COR-L47 (cell line): ENCODE measurements at places on chromosomes 7 and 10.
A peak's percentile ranks its signal among the peaks of the same experiment; 100 is the strongest.

DNA sequence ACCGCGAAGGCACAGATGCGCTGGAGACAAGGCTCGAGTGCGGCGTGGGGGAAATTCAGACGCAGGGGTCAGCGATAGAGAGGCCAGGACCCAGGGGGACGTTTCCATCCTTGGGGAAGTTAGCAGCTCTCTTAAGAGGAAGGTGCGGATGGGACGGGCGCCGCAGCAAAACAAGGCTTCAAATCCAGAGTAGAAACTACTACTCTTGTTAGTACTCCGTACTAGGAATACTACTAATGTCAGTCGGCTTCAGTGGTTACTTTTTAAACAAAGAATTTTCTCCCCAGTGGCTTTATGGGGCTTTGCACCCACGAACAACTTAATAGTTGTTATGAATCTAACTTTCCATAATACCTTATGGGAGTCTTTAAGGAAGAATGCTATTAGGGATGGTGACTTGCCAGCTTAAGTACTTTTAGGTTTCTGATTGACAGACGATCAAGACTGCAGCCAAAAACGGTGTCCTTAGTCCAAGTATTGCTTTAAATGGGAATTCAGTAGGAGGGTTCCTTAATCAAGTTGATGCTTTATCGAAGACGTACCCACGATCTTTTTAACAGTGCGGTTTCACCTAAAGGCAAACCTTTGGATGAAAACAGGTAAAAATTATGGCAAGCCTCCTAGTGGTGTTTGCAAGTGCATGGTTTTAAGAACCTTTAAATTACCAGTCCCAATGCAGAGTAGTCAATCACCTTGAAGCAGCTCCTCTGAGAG lies 812 bp upstream of the IDE start:
- DNase-seq: peak; percentile 38

- no peak for DNase-seq
Measured at GRCh38 chr7:140350056-140350455, 48.3 kb downstream of the SLC37A3 start.

- DNase-seq: no peak
Measured at GRCh38 chr10:82251222-82251906, 376.4 kb downstream of the NRG3 start.

- DNase-seq: no peak
Measured at GRCh38 chr7:42227936-42228591, 8.9 kb downstream of the GLI3 start.

- DNase-seq: no peak
Measured at GRCh38 chr7:133391206-133391605, 138.3 kb downstream of the EXOC4 start.

DNA sequence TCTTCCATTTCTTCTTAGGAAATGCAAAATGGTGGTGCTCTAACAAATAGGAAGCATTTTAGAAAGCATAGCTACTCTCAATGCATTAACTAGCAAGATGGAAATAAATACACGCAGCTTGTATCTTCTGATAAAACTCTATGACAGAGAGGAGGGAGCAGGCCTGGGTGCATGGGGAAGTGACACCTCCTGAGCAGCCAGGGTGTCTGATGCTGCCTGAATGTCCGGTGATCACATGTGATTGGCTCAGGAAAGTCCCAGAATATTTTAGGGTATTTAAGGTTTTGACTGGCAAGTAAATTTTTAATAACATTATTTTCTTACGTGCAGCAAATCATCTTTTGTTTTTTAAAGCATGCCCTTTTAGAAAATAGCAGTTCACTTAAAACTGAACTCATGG lies 261.0 kb upstream of the KLF6 start:
- DNase-seq: no peak

DNA sequence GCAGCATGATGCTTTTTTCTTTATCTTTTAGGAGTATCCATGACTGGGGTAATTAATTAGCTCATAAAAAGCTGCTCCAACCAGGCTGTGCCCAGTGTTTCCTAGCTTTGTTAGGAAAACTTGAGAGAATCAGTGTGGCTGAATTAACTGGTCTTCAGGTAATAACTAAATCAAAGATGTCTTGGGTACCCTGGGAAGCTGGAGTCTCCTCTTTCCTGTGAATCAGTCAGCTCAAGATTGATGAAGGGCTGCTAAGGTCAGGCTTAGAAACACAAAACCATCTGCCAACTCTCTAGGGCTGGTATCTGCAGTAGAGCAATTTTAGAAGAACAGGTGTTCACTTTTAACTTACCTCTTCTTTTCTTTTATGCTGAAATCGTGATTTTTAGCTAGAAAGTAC lies 21.4 kb upstream of the ATOH7 start:
- DNase-seq: no peak
